ENCODE measurements at places on chromosomes 13 and 19. TPM values are rescaled to one million over a fixed set of nuclear protein-coding genes. Genes with fewer than 3 reads are reported as not detected.

Gene ZIC2
- not detected for total RNA-seq

Gene LACC1
- total RNA-seq: 41.4 TPM

Gene S1PR4
- not detected for total RNA-seq

Gene COX6B2
- total RNA-seq: under 0.01 TPM

Gene YJEFN3
- total RNA-seq: 0.57 TPM

Gene SF3A2
- total RNA-seq: 23.7 TPM

Gene NUCB1
- 117 TPM for total RNA-seq

Gene THSD1
- total RNA-seq: 5.3 TPM

Gene MYBPC2
- not detected for total RNA-seq

Gene PROZ
- not detected for total RNA-seq

Gene SYNGR4
- total RNA-seq: not detected

Gene TSKS
- 1.6 TPM for total RNA-seq

Gene NUMBL
- total RNA-seq: 19.4 TPM

Gene CEACAM1
- total RNA-seq: not detected

Gene GPR183
- not detected for total RNA-seq

Gene SLC25A42
- 4.4 TPM for total RNA-seq

Gene VSTM1
- total RNA-seq: not detected

Gene PABPC3
- 0.09 TPM for total RNA-seq

Gene TEKTIP1
- total RNA-seq: not detected

Gene PNPLA6
- total RNA-seq: 63.0 TPM

Gene ZNF568
- total RNA-seq: 18.0 TPM

Gene PCDH20
- total RNA-seq: not detected

Gene MCEMP1
- not detected for total RNA-seq

Gene TGFBR3L
- total RNA-seq: 0.85 TPM

Gene CEACAM8
- total RNA-seq: not detected

Gene TM9SF2
- 117 TPM for total RNA-seq

Gene PAK4
- total RNA-seq: 4.2 TPM

Gene ATXN8OS
- total RNA-seq: not detected

Gene KLF16
- 1.7 TPM for total RNA-seq

Measured in smooth muscle cell of bladder (primary cell).